Upper lobe of left lung (tissue), 6 donors: ENCODE measurements at places on chromosomes 7 and 10. TPM values are rescaled to one million over a fixed set of nuclear protein-coding genes. Genes with fewer than 3 reads are reported as not detected.

- DNase-seq: no peak
- H3K4me3 ChIP-seq: no peak overlapping the region
- H3K4me1 ChIP-seq: no peaks in the 10 kb centered on the region
- no peak overlapping the region for H3K27ac ChIP-seq
- H3K36me3 ChIP-seq: no peaks in the 10 kb centered on the region
- no peaks in the 10 kb centered on the region for H3K27me3 ChIP-seq
Measured at GRCh38 chr7:154743206-154743605, 259.7 kb downstream of the PAXIP1 start.

- no peak for DNase-seq
- H3K36me3 ChIP-seq: no peaks in the 10 kb centered on the region
- H3K4me1 ChIP-seq: peaks cover 21% of the 10 kb centered on the region
- no peak overlapping the region for H3K4me3 ChIP-seq
- H3K27me3 ChIP-seq: no peaks in the 10 kb centered on the region
Measured at GRCh38 chr7:91949221-91950009, 8.8 kb downstream of the AKAP9 start.

DNA sequence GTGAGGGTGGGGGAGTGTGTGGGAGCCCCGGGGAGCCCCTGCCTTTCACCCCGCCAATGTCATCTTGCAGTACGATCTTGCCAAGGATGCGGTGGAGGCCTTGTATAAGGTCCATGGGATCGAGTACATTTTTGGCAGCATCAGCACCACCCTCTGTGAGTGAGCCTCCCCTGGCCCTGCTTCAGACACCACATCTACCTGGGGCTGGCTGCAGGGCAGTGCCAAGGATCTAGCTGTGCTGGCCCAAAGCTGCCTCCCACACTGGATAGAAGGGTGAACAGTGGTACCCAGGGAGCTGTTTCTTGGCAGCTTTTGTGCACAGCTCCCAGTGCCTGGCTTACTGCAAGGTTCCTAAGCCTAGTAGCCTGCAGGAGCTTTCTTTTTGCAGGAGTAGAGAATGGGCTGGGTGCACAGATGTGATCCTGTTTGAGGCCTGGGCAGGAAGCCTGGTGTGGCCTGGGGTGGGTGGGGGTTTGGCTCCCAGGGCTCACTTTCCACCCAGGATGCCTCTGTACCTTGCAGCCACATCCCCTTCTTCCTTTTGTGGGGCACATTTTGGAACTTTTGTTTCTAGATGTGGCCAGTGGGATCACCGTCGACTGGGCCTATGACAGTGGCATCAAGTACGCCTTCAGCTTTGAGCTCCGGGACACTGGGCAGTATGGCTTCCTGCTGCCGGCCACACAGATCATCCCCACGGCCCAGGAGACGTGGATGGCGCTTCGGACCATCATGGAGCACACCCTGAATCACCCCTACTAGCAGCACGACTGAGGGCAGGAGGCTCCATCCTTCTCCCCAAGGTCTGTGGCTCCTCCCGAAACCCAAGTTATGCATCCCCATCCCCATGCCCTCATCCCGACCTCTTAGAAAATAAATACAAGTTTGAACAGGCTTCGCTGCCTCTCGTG, 12.2 kb upstream of the CPA1 start:
- no peak for DNase-seq
- no peak overlapping the region for H3K4me3 ChIP-seq
- no peaks in the 10 kb centered on the region for H3K36me3 ChIP-seq

DNA sequence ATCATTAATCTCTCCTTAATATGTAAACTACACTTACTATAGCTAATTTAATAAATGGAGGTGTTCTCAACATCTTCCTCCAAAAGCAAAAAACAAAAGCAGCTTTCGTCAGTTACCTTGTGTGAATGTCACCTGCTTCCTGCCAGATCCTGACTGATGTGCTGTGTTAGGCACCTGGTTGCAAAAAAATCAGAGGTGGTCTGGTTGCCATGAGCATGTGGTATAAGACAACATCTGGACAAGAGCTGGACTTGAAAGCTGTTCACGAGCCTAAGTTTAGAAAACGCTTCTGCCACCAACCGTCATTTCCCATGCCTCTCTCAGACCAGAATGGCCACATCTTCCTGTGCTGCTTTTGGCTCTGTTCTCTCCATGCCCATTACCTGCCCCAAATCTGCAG, 42.0 kb upstream of the GGCT start:
- H3K27ac ChIP-seq: no peak overlapping the region
- no peak overlapping the region for H3K4me3 ChIP-seq
- H3K36me3 ChIP-seq: peaks cover 3% of the 10 kb centered on the region
- H3K4me1 ChIP-seq: peaks cover 13% of the 10 kb centered on the region

Gene CTAGE8
- total RNA-seq: 2.9 TPM

Gene CPA5
- not detected for total RNA-seq

Gene ZC3HAV1L
- 3.4 TPM for total RNA-seq

Gene PRKCQ
- total RNA-seq: 6.5 TPM

Gene AZGP1
- total RNA-seq: 26.6 TPM
